ENCODE measurements at places on chromosomes 13 and 19.

DNA sequence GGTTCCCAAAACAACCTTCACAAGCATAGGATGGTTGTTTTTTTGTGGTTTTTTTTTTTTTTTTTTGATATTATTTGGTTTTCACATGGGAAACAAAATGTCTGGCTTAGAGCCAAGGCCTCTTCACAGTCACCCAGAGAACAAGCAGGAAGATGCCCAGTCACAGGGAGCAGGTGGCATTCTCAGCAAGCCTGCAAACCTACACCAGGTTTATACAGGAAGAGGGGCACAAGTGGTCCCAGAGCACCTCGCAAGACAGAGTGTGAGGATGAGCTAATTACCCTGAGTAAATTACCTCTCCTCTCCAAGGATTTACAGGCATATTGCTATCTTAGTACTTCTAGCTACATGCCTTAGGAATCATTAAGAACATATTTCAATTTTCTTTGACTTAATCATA is 1375.6 kb downstream of the EFNB2 start:
- DNase-seq = no peak

- DNase-seq = no peak
These were observed 28.9 kb downstream of the SOX21 start for GRCh38 chr13:94683409-94683808.

GRCh38 chr19:29860492-29860891 is 48.7 kb downstream of the CCNE1 start:
- DNase-seq = no peak

DNA sequence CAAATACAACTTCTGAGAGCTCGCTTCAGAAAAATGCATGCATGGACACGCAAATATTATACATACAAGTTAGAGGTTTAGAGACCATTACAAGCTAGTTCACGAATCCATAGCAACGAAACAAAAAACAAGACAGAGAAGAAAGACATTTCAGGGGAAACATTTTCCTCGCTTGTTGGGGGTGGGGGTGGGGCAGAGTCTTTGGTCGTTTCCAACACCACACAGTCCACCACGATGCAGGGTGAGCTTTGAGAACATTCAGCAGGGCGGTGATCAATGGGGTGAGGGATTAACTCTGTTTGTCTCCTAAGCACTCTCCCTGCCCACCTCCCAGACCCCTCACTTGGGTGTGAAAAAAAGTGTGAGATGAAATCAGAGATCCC is 651 bp downstream of the OXGR1 start:
- no peak for DNase-seq

- DNase-seq = no peak
These were observed 2195.9 kb downstream of the PCDH9 start for GRCh38 chr13:65034266-65034665.

- DNase-seq = no peak
These were observed 12.5 kb downstream of the FEM1A start for GRCh38 chr19:4803736-4804695.

GRCh38 chr13:41462427-41462826 is 5.1 kb downstream of the RGCC start:
- DNase-seq = no peak

GRCh38 chr13:29105779-29106178 is 285.6 kb downstream of the MTUS2 start:
- no peak for DNase-seq

GRCh38 chr13:93976528-93976927 is 503.0 kb downstream of the DCT start:
- no peak for DNase-seq

GRCh38 chr19:50803633-50804419 is 13.6 kb downstream of the ACP4 start:
- no peak for DNase-seq

- DNase-seq = no peak
These were observed at the start of gene STAP2 for GRCh38 chr19:4338441-4339355. Gene STAP2 (minus strand): TSS chr19:4338827. CDS start chr19:4338753, 74 bp downstream.

DNA sequence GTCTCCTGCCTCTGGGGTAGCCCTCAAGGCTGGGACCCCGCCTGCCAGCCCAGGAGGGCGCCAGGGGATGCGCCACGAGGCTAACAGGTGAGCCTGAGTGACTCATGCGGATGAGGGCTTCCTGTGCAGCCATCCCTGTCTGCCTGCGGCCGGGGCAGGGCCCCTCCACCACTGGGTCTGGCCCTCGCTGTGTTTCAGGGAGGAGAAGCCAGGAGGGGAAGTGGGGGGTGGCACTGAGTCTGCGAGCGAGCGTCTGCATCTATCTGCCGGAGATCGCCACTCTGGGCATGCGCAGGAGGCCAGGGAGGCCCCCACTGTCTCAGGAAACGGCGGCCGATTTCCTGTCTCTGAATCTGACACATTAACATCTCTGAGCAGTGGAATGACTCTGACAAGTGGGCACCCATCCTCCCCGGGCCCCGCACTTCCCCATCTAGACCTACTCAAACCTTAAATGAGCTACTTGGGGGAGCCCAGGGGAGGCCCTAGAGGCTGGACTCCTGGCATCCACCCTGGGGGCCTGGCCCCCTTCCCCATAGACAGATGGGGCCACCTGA is 19.7 kb downstream of the RFX1 start:
- peak; percentile 98 for DNase-seq

GRCh38 chr13:37681281-37682032 is 82.9 kb upstream of the POSTN start:
- no peak for DNase-seq

DNA sequence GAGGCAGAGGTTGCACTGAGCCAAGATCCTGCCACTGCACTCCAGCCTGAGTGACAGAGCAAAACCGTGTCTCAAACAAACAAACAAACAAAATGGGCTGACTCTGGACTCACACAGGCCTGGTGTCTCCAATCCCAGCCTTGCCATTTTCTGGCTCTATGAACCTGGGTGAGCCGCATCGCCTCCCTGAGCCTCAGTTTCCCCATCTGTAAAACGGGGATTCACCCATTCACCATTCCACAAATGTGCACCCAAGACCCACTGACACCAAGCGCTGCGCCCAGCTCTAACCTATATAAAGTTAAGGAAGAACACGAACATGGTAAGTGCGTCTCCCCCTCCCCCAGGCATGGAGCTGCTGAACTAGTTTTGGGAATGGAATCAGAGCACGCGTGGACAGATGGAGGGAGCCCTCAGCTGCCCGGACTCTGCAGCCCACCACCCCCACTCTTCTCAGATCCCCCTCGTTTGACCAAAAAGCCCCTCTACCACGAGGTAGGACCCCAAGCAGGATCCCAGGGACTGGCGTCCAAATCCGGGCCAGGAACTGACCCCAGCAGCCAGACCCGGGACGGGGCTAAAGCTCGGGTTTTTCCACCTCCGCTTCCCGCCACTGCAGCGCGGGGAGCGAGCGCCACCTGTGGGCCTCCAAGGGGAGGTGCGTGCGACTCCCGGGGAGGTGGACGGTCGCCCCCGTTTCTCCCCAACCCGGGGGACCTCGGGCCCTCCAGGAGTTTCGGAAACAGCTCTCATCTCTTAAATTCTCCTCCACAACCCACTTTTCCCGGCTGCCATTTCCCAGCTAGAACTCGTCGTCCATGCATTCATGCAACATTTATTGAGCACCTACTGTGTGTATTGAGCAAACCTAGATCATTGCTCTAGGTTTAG is 33.0 kb upstream of the ADGRE5 start:
- peak; percentile 64 for DNase-seq

DNA sequence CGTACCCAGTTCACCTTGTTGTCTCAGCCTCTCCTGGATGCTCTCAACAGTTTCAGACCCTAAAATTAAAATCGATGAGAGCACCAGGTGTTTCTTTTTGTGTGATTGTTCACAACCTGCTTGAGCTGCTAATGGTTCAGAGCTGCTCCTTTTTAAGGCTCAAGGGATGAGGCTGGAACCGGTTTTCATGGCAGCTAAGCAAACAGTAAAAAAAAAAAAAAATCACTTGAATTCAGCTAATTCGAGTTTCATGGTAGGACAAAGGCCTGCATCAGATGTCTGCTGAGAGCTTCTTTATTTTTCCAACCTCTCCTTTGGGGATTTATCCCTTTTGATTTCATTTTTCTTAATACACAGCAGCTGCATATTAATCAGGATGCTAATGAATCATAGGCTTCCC is 6.5 kb downstream of the SYCE2 start:
- DNase-seq = no peak

DNA sequence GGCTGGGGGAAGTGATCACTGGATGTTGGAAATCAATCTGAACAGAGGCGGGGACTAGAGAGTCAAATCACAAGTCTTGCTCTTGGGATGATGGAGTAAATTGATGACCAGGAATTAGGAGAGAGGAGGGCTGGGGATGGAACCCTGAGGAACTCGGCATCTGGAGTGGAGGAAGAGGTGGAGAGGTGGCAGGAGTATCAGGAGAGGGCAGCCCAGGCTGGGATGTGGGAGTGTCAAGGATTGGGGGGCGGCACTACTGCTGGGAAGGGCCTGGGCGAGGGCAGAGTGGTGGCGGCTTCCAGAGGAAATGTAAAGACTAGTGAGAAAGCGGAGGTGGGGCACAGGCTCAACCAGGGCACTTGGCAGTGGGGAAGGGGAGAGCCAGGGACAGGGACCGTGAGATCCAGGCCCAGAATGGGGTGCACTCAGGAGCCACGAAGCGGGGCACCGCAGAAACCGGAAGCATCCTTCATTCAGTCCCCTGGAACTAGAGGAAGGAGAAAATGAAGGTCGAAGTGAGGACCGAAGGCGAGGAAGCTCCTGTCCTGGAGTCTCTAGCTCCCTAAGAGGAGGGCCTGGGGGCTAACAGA is 81.2 kb upstream of the GPR183 start:
- no peak for DNase-seq

- DNase-seq = no peak
These were observed 244.9 kb downstream of the NDFIP2 start for GRCh38 chr13:79725841-79726240.

DNA sequence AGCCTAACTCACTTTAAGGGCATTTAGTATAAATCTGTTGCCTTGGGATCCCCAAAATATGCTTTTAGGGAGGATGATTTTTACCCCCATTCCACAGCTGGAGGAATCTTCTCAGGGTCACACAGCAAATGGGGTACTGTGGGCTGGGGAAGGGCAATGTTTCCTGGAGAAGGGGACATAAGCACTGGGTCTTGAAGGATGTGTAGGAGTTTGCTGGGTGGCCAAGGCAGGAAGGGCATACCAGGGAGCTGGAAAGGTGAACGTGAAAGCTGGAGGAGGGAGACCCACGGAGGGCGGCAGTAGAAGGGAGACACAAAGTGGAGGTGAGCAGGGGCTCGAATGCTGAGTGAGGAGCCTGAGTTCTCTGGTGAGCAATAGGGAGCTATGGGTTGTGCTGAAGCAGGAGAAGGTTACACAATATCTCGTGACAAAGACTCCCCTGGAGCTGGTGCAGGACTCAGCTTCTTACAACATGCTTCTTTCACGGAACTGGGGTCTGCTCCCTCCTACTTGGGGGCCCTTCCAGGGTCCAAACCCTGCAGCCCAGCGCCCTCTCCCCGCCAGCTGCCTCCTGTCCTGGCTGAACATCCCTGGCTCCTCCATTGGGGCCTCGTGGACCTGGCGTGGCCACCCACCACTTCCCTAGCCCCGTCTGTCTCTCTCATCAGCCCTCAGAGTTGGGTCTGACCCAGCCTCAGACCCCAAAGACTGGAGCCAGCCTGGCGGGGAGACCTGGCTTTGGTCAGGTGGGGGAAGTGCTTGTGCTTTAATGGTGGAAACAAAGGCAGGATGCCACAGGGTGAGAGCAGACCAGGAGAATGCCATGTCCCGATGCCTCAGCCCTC is 11.1 kb downstream of the CILP2 start:
- DNase-seq = no peak

DNA sequence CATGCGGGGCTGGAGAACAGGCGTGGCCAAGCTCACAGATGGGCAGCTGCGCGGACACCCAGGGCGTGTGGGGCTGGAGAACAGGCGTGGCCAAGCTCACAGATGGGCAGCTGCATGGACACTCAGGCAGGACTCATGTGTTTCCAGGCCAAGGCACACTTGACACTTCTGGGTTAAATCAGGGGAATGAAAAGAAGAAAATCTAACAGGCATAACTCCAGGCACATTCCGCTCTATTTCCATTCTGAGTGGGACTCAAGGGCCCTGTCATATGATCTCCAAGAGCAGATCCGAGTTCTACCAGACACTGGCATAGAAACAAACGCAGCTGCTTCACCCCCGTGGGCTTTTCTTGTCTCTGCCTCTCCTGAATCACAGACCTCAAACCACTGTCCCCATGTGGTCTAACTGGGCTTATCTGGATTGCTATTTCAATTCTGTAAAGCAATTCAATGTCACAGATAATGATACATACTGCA is 17.4 kb upstream of the C13orf46 start:
- no peak for DNase-seq

DNA sequence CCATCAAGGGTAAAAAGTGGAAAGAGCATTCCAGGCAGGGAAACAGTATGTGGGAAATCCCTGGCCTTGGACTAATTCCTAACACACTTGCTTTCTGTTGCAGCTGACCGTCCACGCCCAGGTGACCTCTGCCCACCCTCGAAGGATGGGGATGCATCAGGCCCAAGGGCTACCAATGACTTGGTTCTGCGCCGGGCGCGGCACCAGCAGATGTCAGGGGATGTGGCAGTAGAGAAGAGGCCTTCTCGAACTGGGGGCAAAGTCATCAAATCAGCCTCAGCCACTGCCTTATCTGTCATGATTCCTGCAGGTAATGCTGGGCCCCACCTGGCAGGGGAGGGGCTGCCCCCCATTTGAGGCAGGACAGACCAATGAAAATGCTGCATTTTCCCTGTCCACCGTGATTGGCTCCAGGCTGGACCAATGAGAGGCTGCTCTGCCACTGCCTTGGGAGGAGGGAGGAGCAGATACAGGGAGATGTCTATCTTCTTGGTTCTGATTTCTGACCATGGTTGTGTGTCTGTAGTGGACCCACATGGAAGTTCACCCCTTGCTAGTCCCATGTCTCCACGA is 12.6 kb downstream of the DNASE2 start:
- no peak for DNase-seq

GRCh38 chr13:40402931-40403431 is 263.5 kb downstream of the FOXO1 start:
- no peak for DNase-seq

DNA sequence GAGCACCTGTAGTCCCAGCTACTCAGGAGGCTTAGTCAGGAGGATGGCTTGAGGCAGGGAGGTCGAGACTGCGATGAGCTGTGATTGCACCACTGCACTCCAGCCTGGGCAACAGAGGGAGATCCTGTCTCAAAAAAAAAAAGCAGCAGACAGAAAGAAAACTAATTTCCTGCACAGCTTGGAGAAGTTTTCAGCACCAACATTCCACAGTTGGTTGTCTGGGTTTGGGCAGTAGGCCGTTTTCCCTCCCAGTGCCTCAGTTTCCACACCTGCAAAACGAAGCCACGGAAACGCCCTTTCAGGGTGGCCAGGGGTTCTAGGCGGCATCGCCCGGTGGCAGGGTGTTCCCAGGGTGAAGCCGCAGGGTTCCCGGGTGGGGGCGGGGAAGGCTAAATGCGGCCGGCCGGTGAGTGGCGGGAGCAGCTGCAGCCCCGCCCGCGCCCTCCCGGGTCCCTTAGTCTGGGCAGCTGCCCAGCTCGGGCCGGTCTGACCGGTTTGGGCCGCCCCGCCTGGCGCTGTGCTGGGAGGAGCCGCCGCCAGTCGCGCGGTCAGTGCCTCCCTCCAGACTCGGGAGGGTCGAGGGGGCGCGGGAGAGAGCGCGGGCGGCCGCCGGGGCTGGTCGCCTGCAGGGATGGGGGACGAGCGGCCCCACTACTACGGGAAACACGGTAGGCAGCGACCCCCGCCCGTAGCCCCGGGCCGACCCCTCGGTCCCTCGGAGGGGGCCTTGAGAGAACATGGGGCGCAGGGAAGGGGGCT is at the start of gene SLC44A2:
SLC44A2 (plus strand) TSS at position 551 of the 759 bp plus-strand sequence; CDS start at position 632, 81 bp downstream.
- DNase-seq = no peak

- no peak for DNase-seq
These were observed 55.1 kb downstream of the KLF2 start for GRCh38 chr19:16379521-16380313.

Data from stimulated activated CD4-positive, alpha-beta T cell treated with anti-CD3 and anti-CD28 coated beads, TNF-alpha, amount 100 ng/mL, for 1 hour (primary cell).